ENCODE measurements at places on chromosomes 11 and 22. TPM values are rescaled to one million over a fixed set of nuclear protein-coding genes. Genes with fewer than 3 reads are reported as not detected.

Gene TMEM126A
- total RNA-seq, result 49.4 TPM

Gene ADM2
- 7.3 TPM for total RNA-seq

Gene PATE4
- total RNA-seq, result not detected

Gene TAGLN
- total RNA-seq, result 4.0 TPM

Gene TMEM121B
- 0.10 TPM for total RNA-seq

Gene SSTR3
- 9.3 TPM for total RNA-seq

Gene TMEM191B
- total RNA-seq, result not detected

Gene ESAM
- 0.64 TPM for total RNA-seq

DNA sequence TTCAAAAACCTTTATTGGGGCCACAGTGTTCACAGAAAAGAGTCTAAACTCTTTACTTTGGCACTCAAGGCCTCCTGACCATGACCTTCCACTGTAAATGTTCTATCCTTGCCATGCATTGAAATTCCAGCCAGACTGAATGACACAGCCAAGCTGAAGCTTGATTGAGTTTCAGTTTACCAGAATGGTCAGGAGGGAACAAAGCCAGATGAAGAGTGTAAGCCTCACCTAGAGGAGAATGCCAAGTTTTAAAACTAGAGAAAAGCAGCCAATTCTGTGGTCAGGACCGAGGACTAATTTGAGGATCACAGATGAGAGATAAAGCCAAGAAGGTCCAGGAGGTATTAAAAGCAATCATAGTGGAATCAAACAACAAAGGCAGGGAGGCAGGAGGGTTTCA is 215.3 kb downstream of the KCNA4 start:
- no peaks in the 10 kb centered on the region for H3K36me3 ChIP-seq
- H3K27ac ChIP-seq, result no peak overlapping the region
- H3K27me3 ChIP-seq, result no peaks in the 10 kb centered on the region
- DNase-seq, result no peak
- H3K4me1 ChIP-seq, result no peaks in the 10 kb centered on the region
- H3K4me3 ChIP-seq, result no peak overlapping the region

DNA sequence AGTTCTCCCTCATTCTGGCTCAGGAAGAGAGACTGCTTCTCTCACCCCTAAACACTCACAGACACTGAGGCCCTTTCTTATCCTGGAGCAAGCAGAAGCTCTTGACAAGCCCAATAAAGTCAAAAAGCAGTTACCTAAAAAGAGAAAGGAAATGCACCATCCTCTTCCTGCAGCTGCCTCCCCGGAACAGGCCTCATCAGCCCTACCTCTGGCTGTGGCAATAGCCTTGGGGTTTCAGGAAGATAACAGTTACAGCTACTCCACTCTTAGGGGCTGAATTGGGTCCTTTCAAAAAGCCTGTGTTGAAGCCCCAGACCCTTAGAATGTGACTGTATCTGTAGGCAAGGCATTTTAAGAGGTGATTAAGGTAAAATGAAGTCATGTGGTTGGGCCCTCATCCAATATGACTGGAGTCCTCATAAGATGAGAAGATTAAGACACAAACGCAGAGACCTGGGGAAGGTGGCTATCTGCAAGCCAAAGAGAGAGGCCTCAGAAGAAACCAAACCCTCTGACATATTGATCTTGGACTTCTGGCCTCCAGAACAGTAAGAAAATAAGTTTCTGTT is 3.5 kb upstream of the LGALS12 start:
- no peak for DNase-seq
- H3K36me3 ChIP-seq, result peaks cover 7% of the 10 kb centered on the region
- H3K4me3 ChIP-seq, result no peak overlapping the region

- no peak overlapping the region for H3K27ac ChIP-seq
- DNase-seq, result no peak
- H3K4me1 ChIP-seq, result peaks cover 4% of the 10 kb centered on the region
- no peaks in the 10 kb centered on the region for H3K27me3 ChIP-seq
- no peak overlapping the region for H3K4me3 ChIP-seq
- H3K36me3 ChIP-seq, result no peaks in the 10 kb centered on the region
These were observed 112.7 kb downstream of the FAR1 start for GRCh38 chr11:13781153-13781552.

DNA sequence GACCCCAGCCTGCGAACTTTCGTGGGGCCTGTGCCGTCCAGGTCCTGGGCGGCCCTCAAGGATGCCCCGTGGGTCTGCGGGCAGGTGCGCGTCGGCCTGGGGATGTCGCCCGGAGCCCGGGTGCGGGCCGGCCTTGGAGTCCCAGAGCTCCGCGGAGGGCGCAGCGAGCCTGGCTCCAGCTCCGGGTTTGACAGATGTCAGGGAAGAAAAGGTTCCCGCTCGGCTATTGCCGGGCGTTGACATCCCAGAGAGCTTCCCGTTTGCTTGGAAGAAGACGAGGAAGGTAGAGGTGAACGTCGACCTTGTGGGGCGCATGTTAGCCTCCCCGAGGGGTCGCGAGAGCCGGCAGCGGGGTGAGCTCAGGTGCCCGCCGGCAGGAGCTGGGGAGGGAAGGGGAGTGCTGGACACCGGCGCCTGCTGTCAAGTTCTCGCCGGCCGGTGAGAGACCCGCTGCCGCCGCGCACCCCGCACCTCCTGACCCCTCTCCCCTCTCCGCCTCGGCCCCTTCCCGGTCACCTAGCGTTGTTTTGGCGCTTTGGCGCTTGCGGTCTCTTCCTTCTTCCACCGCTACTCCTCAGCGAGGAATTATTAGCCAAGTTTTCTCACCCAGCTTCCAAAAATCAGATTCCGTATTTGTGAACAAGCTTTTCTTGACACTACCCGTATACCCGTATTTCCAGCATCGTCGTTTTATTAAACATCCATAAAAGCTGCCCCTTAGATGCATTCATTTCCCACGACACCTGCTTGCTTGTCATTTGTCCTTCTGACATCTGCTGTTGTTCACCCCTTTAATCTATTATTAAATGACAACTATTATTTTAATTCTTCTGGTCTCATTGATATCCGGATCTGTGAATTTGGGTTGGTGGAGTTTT is 1.3 kb downstream of the BMAL1 start:
- peak overlapping the region; percentile 81 for H3K4me3 ChIP-seq
- peaks cover 61% of the 10 kb centered on the region for H3K4me1 ChIP-seq
- H3K27me3 ChIP-seq, result peaks cover 7% of the 10 kb centered on the region

- no peaks in the 10 kb centered on the region for H3K36me3 ChIP-seq
- H3K4me3 ChIP-seq, result no peak overlapping the region
- H3K27me3 ChIP-seq, result peaks cover 16% of the 10 kb centered on the region
- H3K27ac ChIP-seq, result no peak overlapping the region
These were observed 454.4 kb downstream of the BRD1 start for GRCh38 chr22:49373289-49373666.

DNA sequence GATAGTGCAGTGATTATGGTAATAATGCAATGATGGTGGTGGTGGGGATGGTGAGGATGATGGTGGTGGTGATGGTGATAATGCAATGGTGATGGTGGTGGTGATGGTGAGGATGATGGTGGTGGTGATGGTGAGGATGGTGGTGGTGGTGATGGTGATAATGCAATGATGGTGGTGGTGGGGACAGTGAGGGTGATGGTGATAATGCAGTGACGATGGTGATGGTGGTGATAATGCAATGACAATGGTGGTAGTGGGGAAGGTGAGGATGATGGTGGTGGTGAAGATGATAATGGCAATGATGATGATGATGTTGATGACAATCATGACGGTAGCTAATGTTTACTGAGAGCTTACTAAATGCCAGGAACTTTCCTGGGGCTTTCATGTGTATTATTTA is 79.6 kb upstream of the MYOD1 start:
- H3K4me1 ChIP-seq, result no peaks in the 10 kb centered on the region
- no peak overlapping the region for H3K4me3 ChIP-seq
- no peak overlapping the region for H3K27ac ChIP-seq
- H3K27me3 ChIP-seq, result no peaks in the 10 kb centered on the region

- peak; percentile 52 for DNase-seq
- peaks cover 18% of the 10 kb centered on the region for H3K4me1 ChIP-seq
- H3K36me3 ChIP-seq, result no peaks in the 10 kb centered on the region
- peak overlapping the region; percentile 74 for H3K4me3 ChIP-seq
These were observed 705 bp downstream of the UNC93B1 start for GRCh38 chr11:68002938-68003845.

DNA sequence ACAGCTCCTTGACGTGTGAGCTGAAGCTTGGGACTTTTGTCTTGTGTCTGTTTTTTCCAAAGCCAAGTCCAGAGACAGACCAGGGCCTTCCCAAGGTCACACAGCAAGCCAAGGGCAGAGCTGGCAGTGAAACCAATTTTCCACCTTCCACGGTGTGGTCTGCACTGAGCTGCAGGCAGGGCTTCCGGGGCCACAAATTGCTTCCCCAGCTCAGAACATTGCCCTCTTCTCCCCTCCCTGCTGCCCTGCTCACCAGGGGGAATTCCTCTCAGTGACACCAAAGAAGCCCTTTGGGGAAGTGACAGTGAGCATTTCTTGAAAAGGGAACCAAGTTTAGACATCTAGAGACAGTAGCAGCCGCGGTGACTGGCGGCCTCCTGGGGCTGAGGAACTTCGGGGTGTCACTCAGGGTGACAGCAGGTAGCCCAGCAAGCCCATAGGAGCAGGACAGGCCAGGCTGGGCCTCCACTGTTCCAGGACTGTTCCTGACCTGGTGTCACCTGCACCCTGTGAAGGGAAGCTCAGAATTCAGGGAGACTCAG is 9.2 kb downstream of the FXYD2 start:
- H3K27ac ChIP-seq, result peak overlapping the region; percentile 94
- peak; percentile 88 for DNase-seq
- H3K4me3 ChIP-seq, result peak overlapping the region; percentile 35
- no peaks in the 10 kb centered on the region for H3K36me3 ChIP-seq
- H3K4me1 ChIP-seq, result peaks cover 56% of the 10 kb centered on the region
- H3K27me3 ChIP-seq, result no peaks in the 10 kb centered on the region

DNA sequence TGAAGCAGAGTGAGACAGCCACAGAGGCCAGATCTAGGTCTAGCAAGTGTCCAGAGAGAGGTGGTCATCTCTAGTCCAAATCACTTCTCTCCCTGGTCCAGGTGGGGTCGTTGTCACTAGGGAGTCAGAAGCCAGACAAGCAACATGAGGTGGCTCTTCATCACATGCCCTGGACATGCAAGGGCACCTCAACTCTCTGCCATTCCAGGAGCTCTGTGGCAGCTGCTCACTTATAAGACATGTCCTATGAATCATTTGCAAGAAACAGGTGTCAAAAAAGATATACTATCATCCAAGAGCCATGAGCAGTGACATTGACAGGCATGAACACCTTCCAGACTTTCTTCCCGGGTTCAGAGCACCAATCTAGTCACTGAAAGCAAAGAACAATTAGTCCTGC is 130.8 kb downstream of the GALNT18 start:
- peaks cover 2% of the 10 kb centered on the region for H3K27me3 ChIP-seq
- H3K36me3 ChIP-seq, result no peaks in the 10 kb centered on the region
- no peak for DNase-seq
- no peaks in the 10 kb centered on the region for H3K4me1 ChIP-seq
- no peak overlapping the region for H3K4me3 ChIP-seq

- no peaks in the 10 kb centered on the region for H3K36me3 ChIP-seq
- no peak overlapping the region for H3K27ac ChIP-seq
- H3K4me3 ChIP-seq, result no peak overlapping the region
- DNase-seq, result no peak
These were observed 13.0 kb upstream of the RRAS2 start for GRCh38 chr11:14372011-14372410.

GRCh38 chr11:100825626-100826025 is 138.5 kb downstream of the ARHGAP42 start:
- no peak for DNase-seq
- no peaks in the 10 kb centered on the region for H3K36me3 ChIP-seq

- H3K4me3 ChIP-seq, result no peak overlapping the region
- no peaks in the 10 kb centered on the region for H3K27me3 ChIP-seq
- H3K36me3 ChIP-seq, result no peaks in the 10 kb centered on the region
- no peaks in the 10 kb centered on the region for H3K4me1 ChIP-seq
- DNase-seq, result no peak
These were observed 19.9 kb upstream of the CLDN5 start for GRCh38 chr22:19543970-19544708.

DNA sequence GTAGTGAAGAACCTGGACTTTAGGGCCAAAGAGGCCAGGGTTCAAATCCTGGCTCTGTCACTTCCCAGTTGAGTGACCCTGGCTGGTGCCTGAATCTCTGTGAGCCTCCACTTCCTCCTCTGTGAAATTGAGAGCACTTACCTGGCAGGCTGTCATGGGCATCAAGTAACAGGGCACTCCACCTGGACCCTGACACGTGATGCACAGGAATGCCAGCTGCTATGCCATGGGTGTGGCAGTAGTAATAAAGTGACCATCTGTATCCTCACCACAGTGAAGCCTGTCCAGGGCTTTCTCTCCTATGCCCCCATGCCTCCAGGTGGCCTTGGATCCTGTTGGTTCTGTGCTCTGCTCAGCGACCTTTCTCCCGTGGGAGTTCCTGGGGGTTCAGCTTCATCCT is 29.8 kb upstream of the PPP6R3 start:
- no peaks in the 10 kb centered on the region for H3K4me1 ChIP-seq
- H3K4me3 ChIP-seq, result no peak overlapping the region
- H3K36me3 ChIP-seq, result peaks cover 17% of the 10 kb centered on the region
- H3K27ac ChIP-seq, result no peak overlapping the region
- no peaks in the 10 kb centered on the region for H3K27me3 ChIP-seq
- no peak for DNase-seq

GRCh38 chr11:6336293-6336692 is 16.0 kb upstream of the CAVIN3 start:
- no peak overlapping the region for H3K4me3 ChIP-seq
- H3K4me1 ChIP-seq, result no peaks in the 10 kb centered on the region
- H3K27me3 ChIP-seq, result peaks cover 13% of the 10 kb centered on the region
- H3K27ac ChIP-seq, result no peak overlapping the region

- no peaks in the 10 kb centered on the region for H3K4me1 ChIP-seq
- H3K27ac ChIP-seq, result no peak overlapping the region
- no peaks in the 10 kb centered on the region for H3K27me3 ChIP-seq
- peaks cover 1% of the 10 kb centered on the region for H3K36me3 ChIP-seq
- DNase-seq, result no peak
These were observed 88.2 kb downstream of the CWC15 start for GRCh38 chr11:94885133-94885532.

GRCh38 chr22:47841156-47841555 is 1078.7 kb downstream of the TBC1D22A start:
- H3K36me3 ChIP-seq, result no peaks in the 10 kb centered on the region
- no peak for DNase-seq
- H3K4me3 ChIP-seq, result no peak overlapping the region
- H3K27ac ChIP-seq, result no peak overlapping the region
- H3K4me1 ChIP-seq, result no peaks in the 10 kb centered on the region
- H3K27me3 ChIP-seq, result peaks cover 11% of the 10 kb centered on the region

DNA sequence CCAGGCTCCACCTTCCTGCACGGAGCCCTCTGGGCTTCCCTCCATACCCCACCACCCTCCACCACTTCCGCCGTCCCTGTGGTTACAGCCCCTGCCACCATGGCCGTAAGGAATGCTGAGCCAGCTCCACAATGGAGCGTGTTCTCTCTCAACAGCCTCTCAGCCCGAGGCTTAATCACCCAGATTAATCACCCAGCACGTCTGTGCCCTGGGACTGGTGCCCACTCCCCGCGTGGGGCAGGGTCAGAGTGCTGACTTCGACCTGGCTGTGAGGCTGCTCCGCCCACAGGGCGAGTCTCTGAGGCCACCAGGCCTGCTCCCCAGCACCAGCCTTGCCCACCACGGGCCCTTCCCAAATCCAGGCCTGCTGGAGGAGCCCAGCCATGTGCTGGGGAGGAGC is 4.0 kb upstream of the TH start:
- no peak for DNase-seq
- no peak overlapping the region for H3K4me3 ChIP-seq
- no peaks in the 10 kb centered on the region for H3K4me1 ChIP-seq
- H3K27me3 ChIP-seq, result no peaks in the 10 kb centered on the region
- H3K27ac ChIP-seq, result no peak overlapping the region

GRCh38 chr22:37999640-38000272 is 15.4 kb upstream of the SOX10 start:
- H3K27me3 ChIP-seq, result no peaks in the 10 kb centered on the region
- no peak overlapping the region for H3K4me3 ChIP-seq
- no peaks in the 10 kb centered on the region for H3K36me3 ChIP-seq
- H3K27ac ChIP-seq, result no peak overlapping the region
- peak; percentile 11 for DNase-seq
- H3K4me1 ChIP-seq, result no peaks in the 10 kb centered on the region
